ENCODE measurements at places on chromosomes 4 and X.

- DNase-seq, result peak; percentile 40
These were observed 4.6 kb upstream of the SOWAHD start for GRCh38 chrX:119753639-119754257.

DNA sequence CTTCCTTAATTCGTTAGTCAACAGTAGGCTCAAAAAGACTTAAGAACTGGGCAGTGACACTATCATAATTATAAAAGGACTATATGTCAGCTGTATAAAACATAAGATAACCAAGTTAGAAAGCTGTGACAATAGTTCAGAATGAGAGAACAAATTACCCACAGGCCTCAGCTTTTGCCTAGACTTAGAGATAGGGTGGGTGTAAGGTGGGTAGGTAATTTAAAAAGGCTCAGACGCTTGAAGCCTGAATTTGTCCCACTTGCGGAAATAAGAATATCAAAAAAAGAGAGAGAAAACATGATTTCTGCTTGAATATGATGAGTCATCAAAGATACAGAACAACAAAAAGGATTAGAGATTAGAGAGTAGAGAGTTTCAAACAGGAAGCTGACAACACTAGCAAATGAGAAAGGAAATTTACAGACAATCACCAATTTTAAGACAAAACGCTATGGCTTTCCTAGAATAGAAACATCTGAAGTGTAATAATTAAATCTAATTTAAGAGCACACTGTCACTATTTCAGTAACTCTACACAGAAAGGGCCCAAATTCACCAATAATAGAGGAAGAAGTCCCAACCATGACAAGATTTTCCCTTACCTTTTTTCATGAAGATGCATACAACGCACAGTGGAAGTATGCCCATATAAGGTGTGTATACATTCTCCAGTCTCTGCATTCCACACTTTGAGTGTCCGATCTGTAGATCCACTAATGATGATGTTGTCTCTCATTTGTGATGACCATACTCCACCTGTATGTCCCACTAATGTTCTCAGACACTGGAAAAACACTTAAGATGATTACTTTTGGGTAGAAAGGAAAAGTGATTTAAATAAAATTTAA is 208.1 kb downstream of the FBXW7 start:
- DNase-seq, result no peak

- DNase-seq, result no peak
These were observed 421.2 kb upstream of the NWD2 start for GRCh38 chr4:36823199-36823967.

GRCh38 chrX:66042307-66043077 is 2.6 kb upstream of the VSIG4 start:
- no peak for DNase-seq

GRCh38 chr4:142092941-142093340 is 456.6 kb downstream of the IL15 start:
- no peak for DNase-seq

GRCh38 chr4:105191621-105192210 is 45.0 kb downstream of the TET2 start:
- DNase-seq, result no peak

DNA sequence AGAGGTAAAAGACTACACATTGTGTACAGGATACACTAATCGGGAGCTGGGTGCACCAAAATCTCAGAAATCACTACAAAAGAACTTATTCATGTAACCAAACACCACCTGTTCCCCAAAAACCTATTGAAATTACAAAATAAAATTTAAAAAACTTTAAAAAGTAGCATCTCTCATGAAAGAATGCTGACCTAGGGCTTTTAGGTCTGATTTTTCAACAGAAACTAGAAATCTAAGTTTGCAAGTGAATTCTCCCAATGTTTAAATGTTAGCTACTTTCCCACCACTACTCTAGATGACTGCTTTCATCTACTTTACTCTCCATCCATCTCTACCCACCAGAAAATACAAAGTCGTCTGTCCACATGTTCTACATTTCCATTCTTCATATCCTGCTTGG is 1447.7 kb downstream of the RPA4 start:
- DNase-seq, result no peak

DNA sequence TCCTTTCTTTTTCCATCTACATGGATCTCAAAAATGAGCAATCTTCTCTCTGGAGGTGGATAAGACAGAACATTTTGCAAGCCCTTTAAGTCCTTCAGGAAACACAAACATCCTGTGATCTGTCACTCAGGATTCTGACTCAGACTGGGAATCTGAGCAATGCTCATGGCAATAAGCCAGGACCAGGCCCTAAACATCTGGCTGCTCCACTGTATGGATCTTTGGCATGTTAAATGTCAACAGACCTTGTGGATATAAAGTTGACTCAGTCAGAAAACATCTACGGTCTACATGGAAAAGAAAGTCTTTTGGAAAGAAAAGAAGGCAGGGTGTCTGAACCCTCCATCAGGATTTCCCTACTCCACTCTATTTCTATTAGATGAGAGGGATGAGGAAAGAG is 17.8 kb upstream of the CHIC2 start:
- DNase-seq, result no peak

GRCh38 chr4:172517391-172517790 is 651.2 kb upstream of the GALNT7 start:
- no peak for DNase-seq

DNA sequence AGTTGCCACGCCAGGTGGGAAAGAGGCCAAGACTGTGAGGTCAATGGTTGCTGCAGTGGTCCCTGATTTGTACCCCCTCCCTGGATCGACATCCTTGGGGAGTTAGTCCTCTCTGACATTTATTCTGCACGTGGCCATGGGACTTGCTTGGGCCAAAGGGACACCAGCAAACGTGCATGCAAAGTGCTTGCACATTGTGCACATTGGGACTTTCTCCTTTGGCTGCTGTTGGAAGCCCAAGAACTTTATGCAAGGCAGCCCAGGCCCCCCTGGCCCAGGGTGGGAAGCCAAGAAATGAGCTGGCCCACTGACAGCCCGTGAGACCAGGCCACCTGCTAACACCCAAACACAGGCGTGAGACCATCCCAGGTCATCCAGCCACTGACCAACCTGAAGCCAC is 38.1 kb downstream of the SLC2A9 start:
- DNase-seq, result no peak

- DNase-seq, result no peak
These were observed 335.5 kb upstream of the IGFBP7 start for GRCh38 chr4:57445686-57446085.

- no peak for DNase-seq
These were observed 46.4 kb upstream of the FGG start for GRCh38 chr4:154658680-154659405.

DNA sequence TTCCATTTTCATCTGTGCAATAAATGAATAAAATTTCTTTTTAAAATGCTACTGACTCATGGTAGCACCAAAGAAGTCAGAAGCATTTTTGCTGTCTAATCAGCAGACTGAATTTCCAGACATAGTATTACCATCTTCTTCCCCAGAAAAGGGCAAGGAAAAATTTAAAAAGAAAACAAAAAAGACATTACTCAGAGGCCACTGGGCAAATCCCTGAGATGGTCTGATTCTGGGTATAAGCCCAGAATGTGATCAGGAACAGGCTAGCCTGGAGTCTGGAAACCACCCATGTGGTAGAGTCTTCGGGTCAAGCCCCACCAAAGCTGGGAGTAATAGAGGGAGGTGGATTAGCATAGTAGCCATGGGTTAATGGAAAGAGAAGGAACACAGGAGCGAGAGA is 342.8 kb downstream of the FBXW7 start:
- no peak for DNase-seq

- DNase-seq, result no peak
These were observed 57.6 kb downstream of the PLAC1 start for GRCh38 chrX:134600714-134601113.

- DNase-seq, result no peak
These were observed 61.7 kb downstream of the HADH start for GRCh38 chr4:108051343-108051742.

DNA sequence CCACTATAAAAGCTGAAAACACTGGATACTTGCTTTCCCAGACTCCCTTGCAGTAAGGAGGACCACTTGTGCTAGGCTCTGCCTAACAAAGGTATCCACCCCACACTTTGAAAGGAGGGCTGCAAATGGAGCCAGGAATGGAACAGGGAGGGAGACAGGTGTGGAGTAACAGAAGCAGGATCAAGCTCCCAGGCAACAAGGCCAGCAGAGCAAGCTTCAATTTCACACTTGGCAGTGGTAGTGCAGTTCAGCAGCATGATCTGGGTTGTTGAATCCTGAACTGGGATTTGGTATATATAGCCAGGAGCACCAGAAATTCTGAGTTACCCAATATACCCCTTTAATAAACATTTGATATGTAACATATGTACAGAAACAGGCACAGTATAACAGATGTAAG is 9.8 kb downstream of the LAMP2 start:
- DNase-seq, result no peak

- peak; percentile 29 for DNase-seq
These were observed 11.8 kb upstream of the HSD17B10 start for GRCh38 chrX:53445977-53446376.

- no peak for DNase-seq
These were observed 139.7 kb downstream of the MAPK10 start for GRCh38 chr4:86220121-86220520.

DNA sequence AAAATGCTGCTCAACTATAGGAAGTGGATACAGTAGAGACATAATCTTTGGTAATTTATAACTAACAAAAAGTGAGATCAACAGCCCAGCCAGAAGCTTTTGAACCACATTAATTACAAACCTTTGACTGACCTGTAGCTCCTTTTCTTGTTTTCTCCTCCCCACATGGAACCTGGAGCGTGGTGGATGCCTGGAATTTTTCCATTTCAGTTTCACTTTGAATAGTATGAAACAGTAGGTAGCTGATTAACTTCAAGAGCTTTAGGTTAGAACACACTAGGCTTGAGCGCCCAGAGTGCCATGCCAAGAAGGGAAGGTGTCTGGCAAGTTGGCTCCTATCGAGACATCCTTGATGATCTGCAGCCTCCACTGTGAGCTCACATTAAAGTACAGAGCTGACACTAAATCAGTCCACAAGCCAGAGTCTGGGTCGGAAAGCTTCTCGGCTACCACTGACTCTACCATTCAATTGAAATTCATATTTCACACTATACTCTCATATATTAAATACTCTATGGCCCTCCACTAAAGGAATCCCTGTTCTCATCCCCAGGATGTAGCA is 143.4 kb downstream of the GLRA2 start:
- no peak for DNase-seq

DNA sequence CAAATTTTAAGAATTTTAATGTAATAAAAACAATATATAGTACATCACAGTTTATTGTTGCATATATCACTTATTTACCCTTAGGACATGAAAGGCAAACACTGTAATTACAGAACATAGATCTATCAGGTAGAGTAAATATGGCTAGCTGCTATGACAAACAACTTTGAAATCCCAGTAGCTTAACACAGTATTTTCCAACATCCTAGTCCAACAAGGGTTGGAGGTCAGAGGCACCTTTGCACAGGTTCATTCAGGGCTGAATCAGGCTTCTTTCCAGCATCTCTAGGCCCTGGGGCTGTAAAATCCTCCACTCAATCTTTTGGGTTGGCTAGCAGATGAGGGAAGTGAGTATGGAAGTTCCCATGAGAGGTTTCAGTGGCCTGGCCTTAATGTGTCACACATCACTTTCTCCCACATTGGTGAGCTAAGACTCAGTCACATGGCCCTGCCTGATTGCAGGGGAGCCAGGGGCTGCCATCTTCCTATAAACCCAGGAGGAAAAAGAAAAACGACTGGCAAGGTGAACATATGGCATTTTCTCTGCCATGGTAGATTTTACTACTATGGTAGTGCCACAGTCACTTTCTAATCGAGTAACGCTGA is 32.9 kb downstream of the HERC6 start:
- no peak for DNase-seq

GRCh38 chrX:56763556-56764152 is 34.6 kb downstream of the NBDY start:
- DNase-seq, result peak; percentile 65

GRCh38 chr4:75056277-75056676 is 123.4 kb downstream of the PARM1 start:
- no peak for DNase-seq

DNA sequence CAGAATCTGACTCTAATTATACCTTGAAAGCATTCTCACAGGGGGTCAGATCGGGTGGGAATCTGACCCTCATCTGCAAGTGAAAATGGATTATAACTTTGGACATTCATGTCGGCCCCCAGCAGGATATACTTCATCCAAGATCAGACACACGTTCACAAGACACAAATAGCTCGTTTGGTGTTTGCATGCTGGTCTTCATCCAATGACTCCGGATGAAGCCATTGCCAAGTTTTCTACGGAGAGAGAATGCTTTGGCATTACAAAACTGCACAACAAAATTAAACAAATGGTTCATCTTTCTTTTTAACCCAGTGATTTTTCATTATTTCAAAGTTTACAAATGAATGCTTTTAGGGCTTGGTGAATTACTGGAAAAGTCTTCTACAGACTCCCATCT is 105.5 kb downstream of the MID1 start:
- no peak for DNase-seq

GRCh38 chrX:109928596-109929335 is 74.1 kb upstream of the TMEM164 start:
- no peak for DNase-seq

GRCh38 chr4:44761306-44761705 is 35.0 kb upstream of the GNPDA2 start:
- no peak for DNase-seq
